ENCODE measurements at places on chromosomes 13 and 19.

DNA sequence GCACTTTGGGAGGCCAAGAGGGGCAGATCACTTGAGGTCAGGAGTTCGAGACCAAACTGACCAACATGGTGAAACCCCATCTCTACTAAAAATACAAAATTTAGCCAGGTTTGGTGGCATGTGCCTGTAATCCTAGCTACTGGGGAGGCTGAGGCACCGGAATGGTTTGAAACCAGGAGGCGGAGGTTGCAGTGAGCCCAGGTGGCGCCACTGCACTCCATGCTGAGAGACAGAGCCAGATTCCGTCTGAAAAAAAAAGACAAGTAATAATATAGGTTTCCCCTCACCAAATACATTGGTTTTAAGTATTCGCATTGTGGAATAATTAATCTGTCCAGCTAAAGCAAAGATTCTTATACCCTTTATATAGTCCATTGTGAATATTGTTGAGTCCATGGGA lies 1544.6 kb downstream of the OLFM4 start:
- no peak for DNase-seq

GRCh38 chr19:17902701-17903100 lies 30.1 kb upstream of the CCDC124 start:
- DNase-seq: peak; percentile 7

- DNase-seq: no peak
Observed at GRCh38 chr13:97766749-97767148, 186.7 kb upstream of the IPO5 start.

GRCh38 chr13:36395280-36395679 lies 37.0 kb upstream of the CCNA1 start:
- DNase-seq: peak; percentile 74

GRCh38 chr13:48224701-48225100 lies 8.3 kb upstream of the ITM2B start:
- no peak for DNase-seq

- DNase-seq: peak; percentile 89
Observed at GRCh38 chr19:12965017-12965811, 4.2 kb upstream of the DAND5 start.

- no peak for DNase-seq
Observed at GRCh38 chr13:92781965-92782690, 444.5 kb upstream of the GPC6 start.

DNA sequence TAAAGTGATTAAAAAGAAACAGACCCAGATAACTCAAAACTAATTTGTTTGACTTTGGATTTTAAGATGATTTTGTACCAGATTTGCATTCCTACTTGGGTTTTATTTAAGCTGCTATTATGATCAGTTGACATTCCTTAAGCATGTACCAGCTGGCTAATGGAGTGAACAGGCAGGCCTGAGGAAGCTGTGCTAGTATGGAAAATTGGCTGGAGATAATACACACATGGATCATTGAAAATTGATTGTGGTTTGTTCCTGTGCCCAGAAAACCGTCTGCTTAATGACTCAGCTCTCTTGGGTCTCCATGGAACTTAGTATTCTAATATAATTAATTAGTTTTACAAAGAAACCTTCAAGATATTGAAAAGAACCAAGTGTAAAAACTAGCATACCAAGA lies 22.6 kb downstream of the POLR1D start:
- peak; percentile 70 for DNase-seq

DNA sequence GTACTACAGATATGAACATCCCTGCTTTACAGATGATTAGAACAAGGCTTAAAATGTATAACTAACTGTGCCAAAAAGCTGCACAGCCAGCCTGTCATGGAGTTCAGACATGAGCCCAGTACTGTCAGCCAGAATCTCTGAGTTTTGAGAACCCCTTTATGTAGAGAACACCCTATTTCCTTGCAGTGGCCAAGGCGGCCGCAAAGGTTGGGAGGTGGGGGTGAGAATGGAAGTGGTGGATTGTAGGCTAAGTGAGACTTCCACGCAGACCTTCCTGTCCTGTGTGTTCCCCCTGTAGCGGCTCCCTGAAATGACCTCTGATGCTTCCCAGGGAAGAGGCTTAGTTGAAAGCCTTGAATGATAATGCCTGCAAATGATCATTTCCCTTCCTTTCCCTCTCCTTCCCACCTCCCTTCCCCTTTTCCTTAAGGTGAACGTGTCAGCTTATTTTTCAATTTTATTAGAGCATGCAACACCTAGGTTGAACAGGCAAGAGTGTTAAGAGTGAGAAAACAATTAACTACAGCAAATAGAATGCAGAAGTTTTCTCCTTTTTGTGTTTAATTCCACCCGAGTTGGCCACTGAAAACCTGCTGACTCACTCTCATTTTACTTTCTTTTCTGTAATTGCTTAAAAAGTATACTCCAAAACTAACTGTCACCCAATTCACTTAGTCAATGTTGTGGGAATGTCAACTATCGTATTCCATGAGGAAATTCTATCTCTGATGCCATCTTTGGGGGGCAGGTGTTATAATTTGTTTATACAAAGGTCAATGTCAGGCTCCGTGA lies 167.0 kb upstream of the EDNRB start:
- peak; percentile 46 for DNase-seq

DNA sequence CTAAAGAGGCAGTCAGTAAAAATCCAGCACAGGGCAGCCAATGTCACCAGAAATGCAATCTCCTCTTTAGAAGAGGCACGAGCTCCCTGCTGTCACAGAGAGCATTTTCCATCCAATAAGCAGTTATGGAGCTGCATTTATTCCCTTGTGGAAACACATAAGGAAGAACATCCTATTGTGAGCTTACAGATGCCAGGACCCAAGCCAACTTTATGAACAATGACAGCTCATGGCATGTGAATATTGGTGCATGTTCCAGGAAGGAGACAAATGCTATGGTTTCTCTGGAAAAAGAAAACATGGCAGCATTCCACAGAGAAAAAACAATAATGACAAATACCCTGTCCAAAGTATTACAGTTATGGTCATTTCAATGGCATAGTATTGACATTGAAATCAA lies 955.6 kb downstream of the UQCRFS1 start:
- DNase-seq: no peak

DNA sequence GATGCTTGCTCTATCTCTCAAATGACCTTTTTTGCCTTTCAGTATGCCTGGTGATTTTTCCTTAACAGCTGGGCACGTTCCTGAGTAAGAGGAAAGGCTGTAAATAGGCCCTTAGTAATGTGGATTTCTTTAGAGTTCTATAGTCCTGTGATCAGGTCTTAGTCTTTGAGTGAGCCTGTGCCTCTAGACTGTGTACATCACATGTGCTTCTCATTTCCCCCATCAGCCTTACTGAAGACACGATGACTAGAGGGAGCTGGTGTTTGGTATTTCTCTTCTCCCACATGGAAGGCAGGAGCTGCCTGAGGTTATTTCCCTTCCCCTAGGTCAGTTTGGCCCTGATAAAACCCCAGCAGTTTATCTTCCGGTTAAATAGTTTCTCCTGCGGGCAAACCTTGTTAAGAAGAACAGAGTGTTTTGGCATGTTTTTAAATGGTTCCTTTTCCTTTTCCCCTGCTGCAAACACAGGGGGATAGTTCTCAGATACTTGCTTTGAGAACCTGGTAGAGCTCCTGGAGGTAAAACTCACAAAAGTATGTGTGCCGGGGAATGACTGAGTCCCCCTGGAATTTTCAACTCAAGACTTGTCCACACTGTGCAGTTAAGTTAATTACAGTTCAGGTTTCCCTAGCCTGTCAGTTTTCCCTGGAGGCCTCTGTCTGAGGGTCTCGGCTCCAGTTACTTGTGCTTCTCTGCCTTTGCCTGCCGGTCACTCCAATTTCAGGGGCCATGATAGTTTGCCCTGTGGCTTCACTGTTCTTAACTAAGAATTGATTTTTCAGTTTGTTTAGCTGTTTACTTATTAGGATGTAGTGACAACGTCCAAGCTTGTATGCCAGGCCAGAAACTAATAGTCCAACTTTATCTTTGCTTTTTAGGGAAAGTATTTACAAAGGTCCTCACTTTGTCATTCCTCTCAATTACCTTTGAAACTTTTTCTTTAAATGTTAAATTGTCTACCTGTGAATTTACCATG lies 94.4 kb downstream of the URI1 start:
- DNase-seq: no peak

DNA sequence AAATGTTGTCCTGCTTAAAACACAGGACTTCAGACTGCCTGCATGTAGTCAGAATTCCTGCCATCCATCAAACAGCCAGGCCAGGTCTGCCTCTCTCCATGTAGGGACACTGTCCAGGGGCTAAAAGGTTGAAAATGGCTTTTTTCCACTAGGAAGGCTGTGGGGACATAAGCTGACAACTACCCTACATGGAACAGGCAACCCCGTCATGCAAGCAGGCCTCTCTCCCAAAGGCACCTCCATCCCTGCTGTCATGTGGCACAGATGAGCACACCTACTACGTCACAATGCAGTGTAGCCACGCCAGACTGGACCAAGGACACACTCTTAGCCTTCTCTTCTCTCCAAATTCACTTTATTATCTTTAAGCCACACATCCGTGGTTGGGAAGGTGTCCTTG lies 40.8 kb downstream of the LATS2 start:
- no peak for DNase-seq

DNA sequence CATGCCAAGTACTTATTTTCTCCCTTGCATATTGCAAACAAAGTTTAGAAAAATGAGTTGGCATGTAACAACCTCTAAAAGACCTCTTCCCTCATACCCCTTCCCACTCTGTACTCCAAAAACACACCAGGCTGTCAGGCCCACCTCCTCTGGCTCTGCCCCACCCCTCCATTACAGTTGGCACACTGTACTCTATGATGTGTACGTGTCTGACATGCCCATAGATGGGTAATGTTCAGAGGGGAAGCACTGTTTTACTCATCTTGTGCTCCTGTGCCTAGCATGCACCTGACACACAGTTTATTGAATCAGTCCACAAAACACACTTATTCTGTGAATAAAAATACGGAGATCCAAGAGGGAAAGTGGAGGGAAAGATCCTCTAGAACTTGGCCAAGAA lies 45.6 kb downstream of the SERPINE3 start:
- no peak for DNase-seq

DNA sequence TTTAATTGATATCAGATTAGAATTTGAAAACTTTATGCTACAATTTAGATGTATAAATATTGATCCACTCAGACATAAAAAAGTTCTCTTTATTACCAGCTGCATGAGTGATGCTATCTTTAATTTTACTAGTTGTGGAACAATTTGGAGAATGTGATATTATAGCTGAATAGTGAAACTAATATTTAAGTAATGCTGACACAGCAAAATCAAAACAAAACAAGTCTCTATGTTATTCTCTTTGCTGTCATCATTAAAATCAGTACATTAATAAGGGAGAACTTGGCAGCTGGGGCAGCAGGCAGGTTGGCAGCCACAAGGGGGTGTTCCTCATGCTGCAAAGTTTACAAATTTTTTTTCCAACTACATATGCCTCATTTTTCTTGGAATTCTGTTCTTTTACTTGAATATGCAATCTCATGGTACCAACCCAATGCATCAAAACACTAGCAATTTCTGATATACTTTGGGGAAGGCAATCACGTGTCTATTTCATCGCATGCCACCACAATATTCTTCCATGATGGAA lies 585.3 kb downstream of the FGF9 start:
- DNase-seq: no peak

- DNase-seq: peak; percentile 54
Observed at GRCh38 chr19:47518139-47518538, 3.3 kb upstream of the NAPA start.

DNA sequence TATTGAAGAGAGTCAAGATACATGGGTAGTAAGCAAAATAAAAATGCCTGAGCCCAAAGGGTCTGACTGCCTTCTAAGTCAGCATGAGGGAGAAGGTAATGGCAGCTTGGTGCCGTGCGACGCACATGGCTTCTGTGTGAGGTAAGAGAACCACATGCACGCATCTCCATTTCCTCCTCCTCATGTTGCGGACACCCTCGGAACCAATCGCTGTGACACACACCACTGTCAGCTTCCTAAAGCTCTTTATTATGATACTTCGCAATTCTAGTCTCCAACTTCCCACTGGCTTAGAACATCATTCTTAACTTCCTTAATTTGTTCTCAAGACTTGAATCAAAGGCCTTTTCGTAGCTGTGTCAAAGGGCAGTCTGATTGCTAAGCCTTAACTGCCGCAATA lies 170.1 kb downstream of the OXGR1 start:
- DNase-seq: peak; percentile 2

DNA sequence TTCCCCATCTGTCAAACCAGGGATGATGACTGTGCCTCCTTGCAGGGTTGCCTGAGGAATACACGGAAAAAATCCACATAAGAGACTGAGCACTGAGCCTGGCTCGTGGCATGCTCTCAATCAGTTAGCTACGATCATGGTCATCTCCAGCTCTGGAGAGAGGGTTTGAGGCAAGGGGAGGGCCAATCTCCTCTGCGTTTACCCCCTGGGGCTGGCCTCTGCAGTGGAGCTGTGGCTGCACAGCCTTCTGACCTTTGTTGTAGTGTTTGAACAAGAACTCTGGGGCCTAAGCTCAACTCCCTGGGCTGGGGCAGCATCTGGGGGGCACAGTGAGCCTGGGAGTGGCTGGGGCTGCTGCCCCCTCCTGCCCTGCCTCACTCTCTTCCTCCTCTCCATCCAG lies 5.9 kb downstream of the LRRC4B start:
- no peak for DNase-seq

GRCh38 chr13:94168783-94169453 lies 310.6 kb downstream of the DCT start:
- DNase-seq: no peak

GRCh38 chr13:20702915-20703779 lies at the start of gene IL17D:
IL17D (plus strand) TSS chr13:20703699; CDS start chr13:20704002, 303 bp downstream.
- DNase-seq: peak; percentile 49

DNA sequence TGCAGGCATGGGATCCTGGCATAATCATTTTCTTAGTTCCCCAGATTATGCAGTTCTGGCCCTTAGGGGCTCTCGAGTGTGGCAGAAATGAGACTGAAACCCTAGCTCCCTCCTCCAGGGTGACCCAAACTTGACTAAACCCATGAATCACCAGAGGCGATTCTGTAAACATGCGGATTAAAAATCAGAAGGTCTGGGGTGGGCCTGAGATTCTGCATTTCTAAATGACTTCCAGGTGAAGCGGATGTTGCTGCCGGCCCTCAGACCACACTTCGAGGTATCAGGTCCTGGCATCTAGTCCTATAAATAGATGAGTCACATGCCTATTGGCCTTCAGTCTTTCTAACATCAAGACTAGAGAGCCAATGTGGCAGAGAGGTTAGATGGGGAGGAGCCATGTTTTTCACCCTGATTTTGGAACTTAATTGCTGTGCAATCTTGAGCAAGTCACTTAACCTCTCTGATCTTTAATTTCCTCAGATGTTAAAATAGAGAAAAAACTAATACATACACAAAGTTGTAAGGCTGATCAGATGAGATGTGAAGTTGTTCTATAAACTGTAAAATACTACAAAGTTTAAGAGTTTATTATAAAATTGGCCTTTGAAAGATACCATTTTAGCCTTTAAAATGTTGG lies 431.2 kb downstream of the FOXO1 start:
- no peak for DNase-seq

GRCh38 chr13:52779103-52779502 lies 39.5 kb upstream of the CNMD start:
- no peak for DNase-seq

- no peak for DNase-seq
Observed at GRCh38 chr13:21608961-21609360, 5.0 kb upstream of the MICU2 start.

GRCh38 chr19:40691421-40692211 lies 1.2 kb upstream of the NUMBL start:
- DNase-seq: peak; percentile 72

- no peak for DNase-seq
Observed at GRCh38 chr19:4596033-4596904, 36.8 kb upstream of the SEMA6B start.

- no peak for DNase-seq
Observed at GRCh38 chr19:49656456-49657109, 9.1 kb downstream of the IRF3 start.

- no peak for DNase-seq
Observed at GRCh38 chr13:101415358-101416174, 742 bp downstream of the NALCN start.
